ENCODE measurements at places on chromosomes 7 and 10.
A peak's percentile ranks its signal among the peaks of the same experiment; 100 is the strongest.

- DNase-seq: no peak
Observed at GRCh38 chr10:80270887-80271286, 18.6 kb downstream of the MAT1A start.

DNA sequence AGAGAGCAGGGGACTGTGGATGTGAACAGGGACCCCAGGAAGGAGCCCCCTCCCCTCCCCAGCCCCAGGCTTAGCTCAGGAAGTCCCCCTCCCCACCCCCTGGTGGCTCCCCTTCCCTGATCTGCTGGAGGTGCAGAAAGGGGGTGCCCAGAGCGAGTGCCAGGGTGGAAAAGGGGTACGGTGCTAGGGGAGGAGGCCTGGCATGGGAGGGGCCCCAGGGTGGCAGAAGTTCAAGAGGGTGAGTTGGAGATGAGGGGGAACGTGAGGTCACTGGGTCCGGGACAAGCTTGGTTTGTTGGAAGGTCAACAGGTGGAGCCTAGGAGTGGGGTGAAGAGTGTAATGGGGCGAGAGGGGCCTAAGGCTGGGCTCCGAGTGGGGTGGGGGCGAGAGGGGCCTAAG, 21.5 kb upstream of the TBL2 start:
- no peak for DNase-seq

DNA sequence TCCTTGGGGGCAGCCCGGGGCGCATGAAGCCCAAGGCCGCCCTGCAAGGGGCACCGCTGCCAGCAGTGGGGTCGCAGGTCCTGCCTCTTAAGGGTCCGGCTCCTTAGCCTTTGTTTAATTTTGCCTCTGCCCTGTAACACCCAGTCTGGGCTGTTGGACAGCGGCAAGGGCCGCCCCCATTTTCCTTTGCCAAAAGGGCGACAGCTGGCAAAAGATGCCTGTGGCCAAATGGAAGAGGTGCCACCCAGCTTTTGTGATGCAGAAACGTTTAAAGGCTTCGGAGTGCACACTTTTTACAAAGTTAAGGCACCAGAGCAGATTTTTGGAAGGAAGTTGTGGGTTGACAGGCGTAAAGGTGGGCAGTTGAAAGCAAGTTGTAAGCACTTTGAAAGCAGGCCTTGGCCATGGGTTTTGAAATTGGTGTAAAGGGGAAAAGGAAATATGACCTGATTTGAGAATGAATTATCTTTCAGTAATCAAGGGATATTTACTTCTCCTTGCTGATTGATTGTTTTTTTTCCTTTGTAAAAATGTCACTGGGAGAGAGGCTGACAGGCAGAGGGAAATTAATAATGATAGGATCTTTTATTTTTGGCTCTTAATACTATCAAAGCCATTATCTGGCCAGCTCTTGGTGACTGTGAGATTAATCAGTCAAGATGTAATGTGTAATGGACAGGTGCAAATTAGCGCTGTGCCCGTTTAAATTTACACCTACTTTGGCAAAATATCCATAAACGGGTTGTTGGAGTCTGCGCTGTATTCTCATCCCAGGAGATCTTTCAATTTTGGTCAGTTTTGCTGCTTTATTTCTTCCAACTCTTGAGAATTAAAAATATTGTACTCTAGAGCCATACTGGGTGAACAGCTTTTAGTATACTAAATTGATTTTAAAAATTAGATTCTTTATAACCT, 1.2 kb downstream of the CASD1 start:
- DNase-seq: peak; percentile 9

DNA sequence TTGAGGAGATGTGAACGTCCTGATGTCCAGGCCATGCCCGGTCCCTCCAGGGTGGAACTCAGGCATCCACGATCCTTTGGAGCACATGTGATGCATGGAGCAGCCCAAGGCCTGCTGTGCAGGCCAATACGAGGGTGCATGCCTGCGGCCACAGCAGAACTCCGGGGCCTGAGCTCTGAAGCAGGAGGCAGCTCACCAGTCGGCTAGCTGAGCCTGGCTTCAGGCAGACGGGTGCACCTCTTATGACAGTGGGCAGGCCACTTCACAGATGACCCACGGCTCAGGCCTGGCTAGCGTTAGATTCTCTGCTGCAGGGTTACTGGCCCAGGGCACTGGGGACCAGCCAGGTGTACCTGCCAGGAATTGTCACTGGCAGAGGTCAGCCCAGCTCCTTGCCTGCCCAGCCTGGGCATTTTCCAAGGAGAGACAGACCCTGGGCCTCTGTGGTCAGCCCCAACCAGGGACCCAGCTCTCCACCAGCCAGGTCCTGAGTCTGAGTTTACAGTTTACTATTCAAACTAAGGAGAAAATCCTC, 29.6 kb upstream of the INPP5A start:
- no peak for DNase-seq

DNA sequence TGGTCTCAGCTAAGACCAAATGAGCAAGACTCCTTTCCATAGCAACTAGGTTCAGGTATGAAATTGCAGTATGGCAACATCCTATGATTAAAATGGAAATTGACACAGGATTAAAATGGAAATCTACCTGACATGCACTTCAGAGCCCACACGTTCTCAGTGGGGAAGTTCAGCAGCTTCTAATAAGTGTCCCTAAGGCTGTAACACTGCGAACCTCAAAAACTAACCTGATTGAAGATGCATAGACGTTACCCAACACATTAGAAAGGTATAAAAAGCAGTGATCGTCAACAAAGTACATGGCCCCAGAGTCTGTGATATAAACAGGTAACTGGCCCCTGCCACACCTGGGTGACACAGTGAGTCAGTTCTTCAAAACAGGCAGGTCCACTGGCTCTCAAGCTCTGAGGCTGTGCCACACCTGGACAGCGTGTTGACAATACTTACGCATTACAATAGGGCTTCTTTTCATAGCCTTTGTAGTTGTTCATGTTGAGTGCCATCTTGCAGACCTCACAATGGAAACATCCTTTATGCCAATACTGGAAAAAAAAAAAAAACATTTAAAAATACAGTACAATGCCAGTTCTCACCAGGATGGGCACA, 274.9 kb upstream of the NEBL start:
- DNase-seq: no peak

- no peak for DNase-seq
Observed at GRCh38 chr7:23654508-23654907, 25.5 kb upstream of the FAM221A start.

DNA sequence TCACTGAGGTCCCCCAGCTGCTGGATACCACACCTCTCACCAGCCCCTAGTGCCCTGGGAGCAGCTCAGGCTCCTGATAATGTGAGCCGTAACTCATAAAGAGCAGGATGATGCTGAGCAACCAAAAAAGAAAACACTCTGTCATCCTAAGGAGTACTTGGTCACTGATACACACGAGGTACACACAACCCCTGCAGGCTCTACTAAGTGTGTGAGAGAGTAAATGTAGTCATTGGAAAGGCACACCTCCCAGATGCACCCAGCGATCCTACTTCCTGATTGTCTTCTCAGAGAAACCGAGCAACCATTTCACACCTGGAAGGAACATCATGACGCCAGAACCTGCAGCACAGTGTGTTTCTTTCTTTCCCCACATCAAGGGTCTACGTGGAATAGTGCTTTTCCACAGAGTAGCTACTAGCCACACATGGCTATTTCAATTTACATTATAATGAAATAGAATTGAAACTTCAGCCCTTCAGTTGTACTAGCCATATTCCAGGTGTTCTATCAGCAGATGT, 34.2 kb downstream of the FIGNL1 start:
- no peak for DNase-seq

- DNase-seq: no peak
Observed at GRCh38 chr7:74138945-74139843, 35.0 kb upstream of the EIF4H start.

- no peak for DNase-seq
Observed at GRCh38 chr10:35416619-35417312, 80.5 kb downstream of the CCNY start.

GRCh38 chr10:283140-283479, 147.9 kb downstream of the ZMYND11 start:
- DNase-seq: no peak

DNA sequence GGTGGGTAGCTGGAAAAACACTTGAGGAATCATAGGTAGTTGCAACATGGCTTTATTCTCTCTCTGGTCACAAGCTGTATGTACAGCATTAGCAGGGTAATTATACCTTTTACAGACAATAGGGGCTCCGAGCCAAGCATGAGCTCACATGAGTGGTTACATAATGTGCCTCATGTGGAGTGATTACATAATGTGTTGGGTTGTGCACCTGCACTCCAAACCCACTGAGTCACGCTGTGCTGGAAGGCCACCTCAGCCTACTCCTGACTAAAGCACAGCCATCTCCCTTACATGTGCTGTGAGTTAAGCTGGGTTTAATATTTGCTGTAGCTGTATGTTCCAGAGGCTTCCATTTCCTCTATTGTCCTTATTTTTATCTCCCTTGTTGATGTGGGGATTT, 348.7 kb upstream of the SEMA3C start:
- DNase-seq: no peak

DNA sequence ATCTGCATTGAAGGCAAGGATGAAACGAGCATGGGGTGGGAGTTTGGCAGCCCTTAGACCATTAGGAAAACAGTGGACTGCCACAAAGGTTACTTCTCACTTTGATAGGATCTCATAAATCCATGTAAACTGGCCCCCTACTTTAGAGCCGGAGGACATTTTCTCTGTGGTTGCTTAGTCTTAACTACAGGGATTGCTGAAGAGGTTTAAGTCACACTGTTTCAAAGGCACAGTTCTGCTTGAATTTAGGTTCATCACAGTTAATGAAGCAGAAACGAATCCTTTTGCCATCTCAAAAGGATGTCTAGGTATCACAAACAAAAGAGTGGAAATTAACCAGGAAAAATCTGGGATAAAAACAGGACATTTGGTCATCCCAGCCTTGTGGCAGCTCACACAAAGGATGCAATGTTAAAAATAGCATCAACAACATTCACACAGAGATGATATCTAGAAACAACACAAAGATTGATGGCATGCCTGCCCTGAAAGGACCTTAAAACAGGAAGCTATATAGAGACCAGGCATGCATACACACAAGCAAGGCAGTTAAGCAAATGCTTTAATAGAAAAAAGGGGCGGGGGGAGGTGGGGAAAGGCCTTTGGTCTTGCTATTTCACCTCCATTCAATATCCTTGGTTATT, 74.0 kb downstream of the DOCK4 start:
- no peak for DNase-seq

DNA sequence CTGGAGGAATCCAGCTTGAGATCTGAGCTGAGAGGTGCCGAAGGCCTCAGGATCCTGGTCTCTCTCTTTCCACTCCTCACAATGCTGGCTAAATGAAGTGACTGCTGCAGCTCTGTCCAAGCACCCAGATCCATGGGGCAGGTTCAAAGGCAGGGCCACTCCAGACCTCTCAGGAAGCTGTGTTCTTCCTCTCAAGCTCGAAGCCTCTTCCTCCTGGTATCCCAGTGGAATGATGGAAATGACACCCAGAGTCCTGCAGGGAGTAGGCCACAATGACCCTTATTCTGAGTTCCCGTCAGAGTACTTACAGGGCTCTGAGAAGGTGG, 574.1 kb downstream of the GRID1 start:
- no peak for DNase-seq

DNA sequence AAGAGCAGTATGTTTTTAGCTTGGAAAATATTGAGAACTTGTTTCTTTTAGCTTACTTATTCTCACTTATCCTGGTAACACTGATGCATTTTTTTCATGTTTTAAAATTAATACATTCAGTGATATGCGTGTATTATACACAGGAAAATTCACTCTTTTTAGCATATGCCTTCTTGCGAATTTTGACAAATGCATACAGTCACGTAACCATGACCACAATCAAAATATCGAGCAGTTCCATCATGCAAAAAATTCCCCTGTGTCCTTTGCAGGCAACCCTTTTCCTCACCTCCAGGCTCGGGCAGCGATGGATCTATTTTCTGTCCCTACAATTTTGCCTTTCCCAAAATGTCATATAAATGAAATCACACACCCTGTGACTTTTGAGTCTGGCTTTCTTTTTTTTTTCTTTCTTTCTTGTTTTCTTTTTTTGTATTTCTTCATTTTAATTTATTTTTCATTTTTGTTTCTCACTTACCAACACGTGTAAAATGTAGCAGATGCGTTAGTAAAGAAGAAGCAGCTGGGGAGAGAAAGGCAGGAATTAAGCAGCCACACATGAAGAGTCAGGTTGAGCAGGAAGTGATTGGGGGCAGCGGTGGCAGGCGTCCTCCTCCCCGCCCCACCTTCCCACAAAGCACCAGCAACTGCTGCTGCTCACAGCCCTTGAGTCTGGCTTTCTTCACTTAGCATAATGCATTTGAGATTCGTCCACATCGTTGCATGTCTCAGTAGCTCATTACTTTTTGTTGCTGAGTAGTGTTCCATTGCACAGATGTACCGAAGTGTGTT, 29.9 kb downstream of the ADRB1 start:
- no peak for DNase-seq

- no peak for DNase-seq
Observed at GRCh38 chr10:79380946-79381721, 33.9 kb downstream of the PPIF start.

GRCh38 chr7:22667562-22668239, 59.3 kb upstream of the IL6 start:
- no peak for DNase-seq

GRCh38 chr7:20374399-20374798, 43.7 kb downstream of the ITGB8 start:
- DNase-seq: no peak

- DNase-seq: no peak
Observed at GRCh38 chr7:155002411-155003091, 373 bp downstream of the PAXIP1 start.

GRCh38 chr10:119222537-119222936, 15.2 kb downstream of the GRK5 start:
- DNase-seq: no peak

DNA sequence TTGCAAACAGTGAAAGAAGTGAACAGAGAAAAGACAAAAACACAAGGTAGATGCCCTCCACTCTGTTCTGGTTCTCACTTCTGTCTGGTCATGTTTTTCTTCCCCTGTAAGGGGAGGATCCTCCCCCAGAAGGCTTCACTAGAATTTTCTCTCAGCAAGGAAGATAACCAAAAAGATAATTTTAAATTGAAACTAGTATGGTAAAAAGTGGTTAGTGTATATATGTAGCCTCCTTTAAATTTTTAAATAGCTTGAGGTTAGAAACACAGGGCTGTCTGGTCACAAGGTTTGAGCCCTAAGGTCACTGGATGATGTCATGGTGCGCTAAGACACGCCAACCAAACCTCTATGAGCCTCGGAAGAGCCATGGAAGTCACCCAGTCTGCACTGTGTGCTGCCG, 5.6 kb upstream of the PKD1L1 start:
- DNase-seq: no peak

GRCh38 chr10:30092151-30092790, 32.9 kb upstream of the JCAD start:
- no peak for DNase-seq

DNA sequence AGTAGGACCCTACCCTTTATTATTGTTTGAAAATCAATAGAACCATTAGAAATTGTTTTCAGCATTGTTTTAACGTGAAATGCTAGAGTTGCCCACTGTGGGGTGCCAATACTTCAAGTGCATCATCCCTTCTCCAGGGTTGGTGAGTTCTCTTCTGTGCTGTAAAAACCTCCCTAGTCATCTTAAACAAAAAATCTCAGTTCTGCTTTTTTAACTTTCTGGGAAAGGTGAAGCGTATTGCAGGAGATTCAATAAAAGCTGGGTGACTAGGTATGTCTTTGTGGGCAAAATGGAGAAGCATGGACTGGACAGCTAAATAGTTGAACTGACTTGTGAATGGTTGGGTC, 699.1 kb downstream of the SUGCT start:
- DNase-seq: no peak

GRCh38 chr10:43853369-43853768, 204.7 kb upstream of the ZNF32 start:
- no peak for DNase-seq

- DNase-seq: no peak
Observed at GRCh38 chr7:35556515-35557471, 138.1 kb downstream of the HERPUD2 start.

- DNase-seq: no peak
Observed at GRCh38 chr10:629186-629998, 60.1 kb downstream of the DIP2C start.

Data from NCI-H187 (cell line).